ENCODE measurements at places on chromosomes 7 and 10.

DNA sequence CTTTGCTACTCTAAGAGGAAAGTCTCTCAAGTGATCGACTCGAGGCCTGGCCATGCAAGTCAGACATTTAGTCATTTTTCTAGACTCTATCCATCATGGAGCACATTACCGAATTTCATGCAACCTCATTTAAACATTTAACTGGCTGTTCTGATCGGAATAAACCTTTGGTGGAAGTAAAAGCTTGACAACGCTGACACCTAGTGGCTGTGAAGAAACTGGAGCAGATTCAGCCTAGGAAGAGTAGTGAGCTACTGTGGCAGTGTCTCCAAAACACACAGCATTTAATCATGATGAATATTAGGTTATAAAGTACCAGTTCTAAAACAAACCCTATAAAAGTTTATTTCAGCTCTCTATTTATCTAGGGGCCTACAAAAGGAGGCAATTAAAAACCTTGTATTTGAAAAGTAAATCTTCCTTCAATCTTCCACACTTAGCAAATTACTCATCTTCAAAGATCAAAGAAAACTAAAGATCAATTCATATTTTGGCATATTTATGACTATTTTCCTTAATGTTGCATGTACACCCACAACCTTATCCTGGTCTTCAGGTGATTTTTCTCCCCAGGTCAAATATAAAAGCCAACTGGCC is 175.0 kb downstream of the CTNNA3 start:
- no peak overlapping the region for H3K27ac ChIP-seq
- H3K27me3 ChIP-seq: peaks cover 5% of the 10 kb centered on the region
- peak; percentile 40 for DNase-seq
- H3K4me3 ChIP-seq: no peak overlapping the region

DNA sequence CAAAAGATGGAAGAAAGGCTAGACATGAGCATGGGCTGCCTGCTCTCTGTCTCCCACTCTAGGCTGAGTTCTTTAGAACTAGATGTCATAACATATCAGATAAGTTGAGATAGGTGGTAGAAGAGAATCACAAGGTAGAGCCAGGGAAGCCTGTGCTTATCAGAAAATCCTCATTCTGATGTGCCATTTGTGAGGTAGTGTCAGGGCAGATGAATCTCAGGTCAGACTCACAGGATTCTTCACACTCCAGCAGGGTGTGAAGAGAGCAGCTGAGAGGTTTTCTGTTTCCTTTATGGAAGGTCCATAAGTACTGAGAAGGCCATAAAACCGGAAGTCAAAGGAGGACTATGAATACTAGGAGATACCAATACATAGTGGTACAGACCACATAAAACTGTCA is 132.9 kb downstream of the RNLS start:
- no peak overlapping the region for H3K4me3 ChIP-seq
- H3K4me1 ChIP-seq: no peaks in the 10 kb centered on the region
- no peaks in the 10 kb centered on the region for H3K27me3 ChIP-seq
- no peaks in the 10 kb centered on the region for H3K36me3 ChIP-seq

DNA sequence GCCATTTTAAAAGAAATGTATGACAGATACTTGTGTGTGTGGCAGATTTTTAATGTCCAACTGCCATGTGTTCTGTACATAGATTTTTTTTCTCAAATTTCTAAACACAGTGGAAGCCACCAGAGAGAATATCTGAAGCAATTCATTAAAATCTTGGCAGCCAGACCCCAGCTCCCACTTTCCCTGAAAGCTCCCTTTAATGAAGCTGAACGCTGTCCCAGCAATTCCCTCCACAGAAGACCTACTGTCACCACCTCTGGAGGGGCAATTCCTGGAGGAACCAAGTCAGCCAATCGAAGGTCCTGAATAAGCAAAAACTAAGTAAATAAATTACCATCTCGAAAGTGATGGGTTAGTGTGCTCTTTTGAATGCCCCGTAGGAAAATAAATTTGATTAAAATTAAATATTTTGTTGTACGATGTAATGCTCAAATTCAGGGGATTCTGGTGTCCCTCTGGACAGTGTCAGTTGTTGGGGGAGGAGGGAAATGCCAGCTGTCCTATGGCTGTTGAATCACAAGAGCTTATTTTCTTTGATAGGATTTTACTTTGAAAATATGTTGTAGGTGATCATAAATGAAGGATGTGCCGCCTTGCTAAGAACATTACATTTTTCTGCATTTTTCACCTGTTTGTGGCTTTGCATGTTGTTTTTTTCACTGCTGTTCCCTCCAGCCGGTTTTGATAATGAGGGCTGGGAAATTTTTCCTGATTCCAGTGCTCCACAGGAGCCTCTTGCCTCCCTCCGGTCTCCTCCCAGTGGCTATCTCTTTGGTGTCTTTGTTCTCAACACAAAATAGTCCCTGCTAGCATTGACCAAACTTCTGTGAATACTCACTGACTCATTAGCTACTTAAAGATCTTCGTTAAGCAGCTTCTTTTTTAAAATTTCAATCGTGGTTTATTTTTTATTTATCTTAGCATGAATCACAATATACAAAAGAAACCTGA is 9.2 kb upstream of the GSAP start:
- H3K27me3 ChIP-seq: peaks cover 5% of the 10 kb centered on the region
- H3K27ac ChIP-seq: no peak overlapping the region
- no peak for DNase-seq
- peaks cover 25% of the 10 kb centered on the region for H3K4me1 ChIP-seq
- no peaks in the 10 kb centered on the region for H3K36me3 ChIP-seq

DNA sequence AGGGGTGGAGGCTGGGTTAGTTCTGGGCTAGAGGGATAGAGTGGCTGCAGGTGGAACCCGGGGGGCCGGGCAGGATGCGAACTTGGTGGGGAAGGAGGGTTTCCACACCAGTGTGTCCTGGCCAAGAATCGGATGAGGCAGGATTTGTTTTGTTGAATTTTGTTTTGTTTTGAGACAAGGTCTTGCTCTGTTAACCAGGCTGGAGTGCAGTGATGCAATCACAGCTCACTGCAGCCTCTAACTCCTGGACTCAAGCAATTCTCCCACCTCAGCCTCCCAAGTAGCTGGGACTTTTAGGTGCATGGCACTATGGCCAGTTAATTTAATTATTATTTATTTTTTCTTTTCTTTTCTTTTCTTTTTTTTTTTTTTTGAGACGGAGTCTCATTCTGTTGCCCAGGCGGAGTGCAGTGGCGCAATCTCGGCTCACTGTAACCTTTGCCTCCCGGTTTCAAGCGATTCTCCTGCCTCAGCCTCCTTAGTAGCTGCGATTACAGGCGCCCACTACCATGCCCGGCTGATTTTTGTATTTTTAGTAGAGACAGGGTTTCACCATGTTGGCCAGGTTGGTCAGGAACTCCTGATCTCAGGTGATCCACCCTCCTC is 13.0 kb upstream of the PPP1R35 start:
- H3K27me3 ChIP-seq: no peaks in the 10 kb centered on the region
- peak overlapping the region; percentile 7 for H3K4me3 ChIP-seq
- peak overlapping the region; percentile 52 for H3K27ac ChIP-seq
- H3K36me3 ChIP-seq: no peaks in the 10 kb centered on the region
- peaks cover 18% of the 10 kb centered on the region for H3K4me1 ChIP-seq
- DNase-seq: no peak

DNA sequence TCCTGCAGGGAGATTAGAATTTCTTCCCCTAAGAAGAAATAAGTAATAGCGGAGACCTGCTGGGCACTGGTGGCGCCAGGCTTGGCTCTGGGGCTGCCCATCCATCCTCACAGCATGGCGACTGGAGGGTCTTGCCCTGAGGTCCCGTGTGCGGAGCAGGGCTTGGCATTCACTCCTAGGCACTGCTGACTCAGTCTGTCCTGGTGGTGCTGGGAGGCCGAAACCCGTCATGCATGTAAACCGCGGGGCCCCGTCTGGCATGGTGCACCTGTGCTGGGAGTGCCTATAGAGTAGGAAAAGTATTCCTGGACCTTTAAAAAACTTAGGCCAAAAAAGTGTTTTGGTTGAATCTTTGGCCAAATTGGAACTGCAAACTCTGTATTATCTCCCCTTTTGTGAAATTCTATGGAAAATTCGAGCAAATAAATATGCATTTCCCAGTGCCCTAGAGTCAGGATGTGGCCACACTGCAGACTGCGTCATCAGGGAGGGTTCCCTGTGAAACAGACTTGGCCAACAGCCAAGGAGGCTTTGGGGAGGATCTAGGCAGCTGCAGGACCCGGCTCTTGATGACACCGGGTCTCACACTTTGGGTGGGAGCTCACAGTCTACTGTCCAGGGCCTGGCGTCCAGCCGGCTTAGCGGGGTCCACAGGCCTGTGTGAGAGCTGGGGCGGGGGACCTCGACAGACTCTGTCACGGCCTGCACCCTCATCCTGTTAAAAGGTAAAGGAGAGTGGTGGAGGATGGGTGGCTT is 122.3 kb downstream of the VIPR2 start:
- no peak overlapping the region for H3K27ac ChIP-seq
- H3K27me3 ChIP-seq: peaks cover 33% of the 10 kb centered on the region
- peak; percentile 16 for DNase-seq
- H3K4me3 ChIP-seq: no peak overlapping the region

DNA sequence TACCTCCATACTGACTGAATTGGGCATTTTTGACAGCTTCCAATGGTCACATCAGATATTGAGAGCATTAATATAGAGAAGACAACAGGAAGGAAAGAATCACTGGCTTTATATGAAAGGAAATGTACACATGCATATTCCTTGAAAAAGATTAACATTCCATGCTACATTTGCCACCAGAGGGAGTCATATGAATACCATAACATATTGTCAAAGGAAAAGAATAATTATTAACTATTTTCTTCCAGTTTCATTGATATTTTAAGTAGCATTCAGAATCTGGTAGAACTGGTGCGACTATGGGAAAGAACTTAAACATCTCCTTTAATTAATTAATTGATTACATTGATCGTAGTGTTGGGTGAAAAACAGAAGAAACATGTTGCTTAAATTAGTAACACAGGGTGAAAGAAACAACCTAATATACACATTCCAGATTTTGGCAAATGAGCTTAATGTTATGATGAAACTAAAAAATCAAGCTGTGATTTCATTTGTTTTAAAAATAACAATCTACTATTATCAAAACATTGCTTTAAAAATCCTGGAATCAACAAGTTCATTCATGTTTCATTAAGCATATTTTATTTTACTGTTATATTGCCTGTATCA is 71.5 kb downstream of the GPR85 start:
- H3K27me3 ChIP-seq: peaks cover 4% of the 10 kb centered on the region
- DNase-seq: no peak
- H3K27ac ChIP-seq: no peak overlapping the region
- no peaks in the 10 kb centered on the region for H3K4me1 ChIP-seq
- no peak overlapping the region for H3K4me3 ChIP-seq

GRCh38 chr7:120985130-120985758 is 3.3 kb upstream of the CPED1 start:
- H3K27ac ChIP-seq: no peak overlapping the region
- no peaks in the 10 kb centered on the region for H3K36me3 ChIP-seq

DNA sequence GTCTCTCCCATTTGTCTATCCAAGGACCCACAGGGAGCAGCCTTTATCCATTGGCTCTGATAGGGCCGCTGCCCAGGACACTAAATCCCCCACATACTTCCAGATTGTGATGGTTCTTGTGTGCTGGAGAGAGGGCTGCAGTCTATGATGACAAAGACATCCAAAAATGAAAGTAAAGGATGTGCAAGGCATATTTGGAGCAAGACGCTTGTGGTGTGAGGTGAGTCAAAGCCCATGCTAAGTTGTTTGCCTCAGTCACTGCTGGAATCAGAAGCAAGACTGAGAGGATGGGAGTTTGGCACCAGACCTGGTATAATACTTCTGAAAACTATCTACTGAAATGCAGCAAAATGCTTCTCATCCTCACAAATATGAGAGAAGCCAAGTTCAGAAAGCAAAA is 22.7 kb downstream of the ZNF22 start:
- no peaks in the 10 kb centered on the region for H3K27me3 ChIP-seq
- no peak overlapping the region for H3K27ac ChIP-seq
- DNase-seq: no peak
- no peaks in the 10 kb centered on the region for H3K4me1 ChIP-seq
- no peak overlapping the region for H3K4me3 ChIP-seq

All from activated CD8-positive, alpha-beta T cell treated with anti-CD3 and anti-CD28 coated beads for 36 hours (primary cell).